Fibroblast of pulmonary artery (primary cell): ENCODE measurements at places on chromosomes 7 and 10.

GRCh38 chr10:122044713-122045112 is 55.8 kb downstream of the TACC2 start:
- peak; percentile 28 for DNase-seq

DNA sequence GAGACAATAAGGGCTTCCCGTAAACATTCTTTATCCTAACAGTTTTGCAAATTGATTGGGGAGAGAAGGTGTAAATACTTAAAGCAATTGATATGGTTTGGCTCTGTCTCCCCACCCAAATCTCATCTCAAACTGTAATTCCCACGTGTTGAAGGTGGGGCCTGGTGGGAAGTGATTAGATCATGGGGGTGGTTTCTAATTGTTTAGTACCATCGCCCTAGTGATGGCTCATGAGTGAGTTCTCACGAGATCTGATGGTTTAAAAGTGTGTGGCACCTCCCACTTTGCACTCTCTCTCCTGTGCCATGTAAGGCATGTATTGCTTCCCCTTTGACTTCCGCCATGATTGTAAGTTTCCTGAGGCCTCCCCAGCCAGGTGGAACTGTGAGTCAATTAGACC is 22.1 kb upstream of the CAPZA2 start:
- no peak for DNase-seq

- DNase-seq, result no peak
Observed at GRCh38 chr10:83073472-83073871, 1065.8 kb upstream of the GHITM start.

DNA sequence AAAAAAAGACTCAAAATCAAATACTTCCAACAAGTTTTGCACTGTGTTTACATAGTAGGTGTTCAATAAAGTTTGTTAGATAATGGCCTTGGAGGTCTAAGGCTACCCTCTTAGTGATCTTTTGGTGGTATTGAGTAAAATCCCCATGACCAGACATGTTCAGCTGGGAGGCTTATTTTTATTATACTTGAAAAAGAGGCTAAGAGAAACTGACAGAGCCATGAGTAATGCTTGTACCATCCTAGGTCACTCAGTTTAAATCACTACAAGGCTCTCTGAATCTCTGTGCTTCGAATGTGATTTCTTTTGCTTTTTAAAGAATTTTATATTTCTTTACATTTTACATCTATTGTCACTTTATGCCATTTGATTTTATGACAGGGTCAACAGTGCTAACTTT is 90.5 kb downstream of the TWIST1 start:
- peak; percentile 19 for DNase-seq

GRCh38 chr7:774161-775109 is 47.4 kb upstream of the PRKAR1B start:
- DNase-seq, result peak; percentile 41

- peak; percentile 54 for DNase-seq
Observed at GRCh38 chr10:24680647-24681524, 42.8 kb downstream of the ARHGAP21 start.

- no peak for DNase-seq
Observed at GRCh38 chr7:37181550-37181932, 267.1 kb downstream of the ELMO1 start.

DNA sequence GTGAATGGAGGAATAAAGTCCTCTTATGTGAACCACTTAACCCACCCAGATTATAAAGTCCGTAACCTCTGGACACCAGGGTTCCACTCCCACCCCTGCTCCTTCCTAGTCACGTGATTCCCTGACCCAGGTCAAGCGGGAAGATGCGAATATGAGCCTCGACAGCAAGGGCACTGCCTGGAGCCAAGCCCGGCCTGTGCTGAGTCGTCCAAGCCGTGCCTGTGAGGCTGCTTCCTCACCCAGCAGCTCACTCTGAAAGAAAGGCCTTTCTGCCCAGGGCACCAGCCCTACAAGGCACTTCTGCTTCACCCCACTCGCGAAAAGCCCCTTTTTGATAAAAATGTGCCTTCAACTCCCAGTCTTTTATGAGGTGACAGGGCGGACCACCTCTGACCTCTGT is 85.8 kb downstream of the CYTH3 start:
- no peak for DNase-seq

- no peak for DNase-seq
Observed at GRCh38 chr7:14691034-14691433, 211.5 kb downstream of the DGKB start.

- DNase-seq, result no peak
Observed at GRCh38 chr10:91444211-91445182, 34.4 kb downstream of the HECTD2 start.

GRCh38 chr10:77196614-77197013 is 441.0 kb downstream of the KCNMA1 start:
- DNase-seq, result no peak

DNA sequence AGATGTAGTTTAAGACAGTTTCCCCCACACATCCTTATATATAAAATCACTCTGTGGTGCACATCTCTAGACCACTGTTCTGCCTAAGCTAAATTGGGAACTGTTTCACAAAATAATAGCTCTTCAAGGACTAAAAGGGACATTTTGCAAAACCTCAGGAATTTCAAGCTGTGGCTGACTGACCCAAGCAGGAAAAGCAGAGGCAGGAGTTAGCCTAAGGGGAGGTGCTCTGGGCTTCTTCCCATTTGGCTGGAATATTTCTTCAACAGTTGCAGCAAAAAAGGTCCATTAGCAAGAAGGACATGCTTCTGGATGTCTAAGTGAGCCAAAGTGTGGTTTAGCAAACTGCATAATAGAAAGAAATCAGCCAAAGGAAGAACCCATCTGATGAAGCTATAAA is 551.2 kb upstream of the ANKRD30A start:
- DNase-seq, result peak; percentile 27

- no peak for DNase-seq
Observed at GRCh38 chr10:43237128-43237527, 29.7 kb downstream of the RASGEF1A start.

GRCh38 chr7:73741600-73741999 is 3.0 kb upstream of the ABHD11 start:
- DNase-seq, result no peak

DNA sequence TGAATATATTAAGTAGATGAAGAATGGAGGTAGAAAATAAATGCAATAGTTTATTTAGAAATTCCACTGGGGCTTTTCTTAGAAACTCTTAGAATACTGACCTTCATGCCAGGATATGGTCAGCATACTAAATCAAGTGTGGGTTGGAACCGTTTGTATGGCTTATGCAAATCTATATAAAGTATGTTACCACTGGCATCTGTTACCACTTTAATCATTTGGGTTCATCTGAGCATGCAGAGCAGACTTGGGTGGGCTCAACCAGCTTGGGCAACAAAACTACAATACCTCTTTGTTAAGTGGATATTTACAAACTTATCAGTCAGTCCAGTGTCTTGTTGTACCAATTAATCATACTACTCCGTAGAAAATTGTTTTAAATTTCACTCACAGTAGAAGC is 125.8 kb downstream of the CRPPA start:
- no peak for DNase-seq

- DNase-seq, result no peak
Observed at GRCh38 chr10:6476989-6477388, 103.1 kb downstream of the PRKCQ start.

DNA sequence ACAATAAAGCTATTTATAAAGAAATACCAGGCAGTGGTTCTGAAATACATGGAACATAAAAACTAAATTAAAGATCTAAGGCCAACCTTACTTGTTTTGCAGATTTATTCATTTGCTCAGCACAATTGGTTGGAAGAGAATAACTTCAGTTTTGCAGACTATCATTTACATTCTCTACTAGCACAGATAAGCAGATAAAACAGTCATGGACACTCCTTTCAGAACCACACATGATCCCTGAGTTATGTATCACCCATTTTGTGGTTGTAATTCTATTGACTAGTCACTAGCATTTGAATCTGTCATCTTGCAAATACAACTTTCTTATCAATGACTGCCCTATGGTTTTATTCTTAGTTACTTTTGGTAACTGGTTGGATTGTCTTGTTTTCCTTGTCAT is 45.1 kb downstream of the PRKAR2B start:
- no peak for DNase-seq

DNA sequence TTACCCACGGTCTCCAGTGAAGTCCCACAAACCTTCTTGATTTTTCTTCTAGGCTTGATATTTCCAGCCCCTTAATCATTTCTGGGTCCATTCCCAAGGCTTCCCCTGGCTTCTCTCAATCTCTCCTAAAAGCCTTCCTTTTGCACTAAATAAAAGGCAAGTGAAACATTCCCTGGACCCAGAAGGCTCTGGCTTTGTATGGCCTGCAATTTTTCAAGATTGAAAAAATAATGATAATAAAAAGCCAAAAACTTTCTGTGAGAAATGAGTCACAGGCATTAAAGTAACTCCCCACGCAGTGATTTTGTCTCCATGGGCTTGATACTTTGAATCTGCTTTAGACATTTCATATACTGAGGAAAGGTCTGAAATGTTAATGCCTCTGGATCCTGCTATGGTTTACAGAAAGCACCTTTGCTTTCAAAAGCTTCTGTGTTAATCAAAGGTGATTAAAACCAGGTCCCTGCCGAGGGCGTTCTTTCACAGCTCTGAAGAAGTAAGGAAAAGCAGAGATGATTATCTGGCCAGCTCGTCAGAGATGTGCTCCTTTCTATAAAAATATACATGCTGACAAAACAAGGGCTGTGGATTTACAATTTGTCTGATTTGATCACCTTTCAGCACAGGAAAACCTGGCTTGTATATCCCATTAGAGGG is 118.9 kb upstream of the TMEM72 start:
- peak; percentile 36 for DNase-seq

- no peak for DNase-seq
Observed at GRCh38 chr10:1043532-1043995, 5.4 kb downstream of the IDI1 start.

DNA sequence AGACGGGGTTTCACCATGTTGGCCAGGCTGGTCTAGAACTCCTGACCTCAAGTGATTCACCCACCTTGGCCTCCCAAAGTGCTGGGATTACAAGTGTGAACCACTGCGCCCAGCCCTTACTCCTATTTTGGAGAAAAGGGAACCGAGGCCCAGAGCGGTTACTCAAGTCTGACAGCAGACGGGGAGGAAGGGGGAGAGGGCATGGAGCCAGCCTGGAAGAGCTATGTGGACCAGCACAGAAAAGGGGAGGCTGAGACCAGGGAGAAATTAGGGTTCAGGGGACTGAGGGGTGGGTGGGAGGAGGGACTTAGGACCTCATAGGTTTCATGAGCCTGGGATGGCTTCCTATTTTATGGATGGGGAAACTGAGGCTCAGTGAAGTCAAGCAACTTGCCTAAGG is 1.5 kb downstream of the SFRP5 start:
- DNase-seq, result no peak

- peak; percentile 76 for DNase-seq
Observed at GRCh38 chr7:123784263-123784662, 35.5 kb upstream of the WASL start.

DNA sequence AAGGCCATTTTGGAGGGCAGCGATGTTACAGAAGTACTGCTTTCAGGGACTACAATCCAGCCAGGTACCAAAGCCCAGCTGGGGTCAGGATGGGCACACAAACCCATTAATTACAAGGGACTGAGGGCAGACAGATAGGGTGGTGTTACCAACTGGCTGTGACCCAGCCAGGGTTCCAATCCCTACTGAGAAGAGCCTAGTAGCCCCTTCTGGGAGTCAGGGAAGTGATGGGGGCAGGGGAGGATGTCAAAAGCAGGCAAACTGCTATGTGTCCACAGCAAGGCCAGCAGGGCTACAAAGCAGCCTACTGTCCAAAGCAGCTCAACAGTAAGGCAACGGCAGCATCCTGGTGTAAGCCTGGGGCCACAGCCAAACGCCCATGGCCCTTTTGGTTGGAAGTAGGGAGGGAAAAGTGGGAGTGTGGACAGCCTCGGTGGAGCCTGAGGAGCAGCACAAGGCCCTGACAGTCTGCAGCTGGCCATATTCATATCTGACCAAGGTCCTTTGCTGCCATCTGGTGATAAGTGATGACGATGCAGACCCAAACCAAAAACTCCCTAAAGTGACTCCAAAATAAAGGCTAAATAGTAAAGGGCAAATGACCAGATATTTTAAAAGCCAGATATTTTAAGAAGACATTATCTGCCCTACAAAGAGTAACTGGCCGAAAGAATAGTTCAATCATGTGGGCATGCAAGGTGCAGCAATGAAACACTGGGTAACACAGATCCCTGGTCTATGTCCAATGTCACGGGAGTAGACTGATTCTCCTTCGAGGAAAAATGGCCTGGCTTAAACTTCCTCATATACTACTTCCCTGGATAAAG is 56.9 kb downstream of the XPNPEP1 start:
- DNase-seq, result peak; percentile 62

GRCh38 chr10:45454262-45454661 is 80.2 kb downstream of the ALOX5 start:
- peak; percentile 8 for DNase-seq

DNA sequence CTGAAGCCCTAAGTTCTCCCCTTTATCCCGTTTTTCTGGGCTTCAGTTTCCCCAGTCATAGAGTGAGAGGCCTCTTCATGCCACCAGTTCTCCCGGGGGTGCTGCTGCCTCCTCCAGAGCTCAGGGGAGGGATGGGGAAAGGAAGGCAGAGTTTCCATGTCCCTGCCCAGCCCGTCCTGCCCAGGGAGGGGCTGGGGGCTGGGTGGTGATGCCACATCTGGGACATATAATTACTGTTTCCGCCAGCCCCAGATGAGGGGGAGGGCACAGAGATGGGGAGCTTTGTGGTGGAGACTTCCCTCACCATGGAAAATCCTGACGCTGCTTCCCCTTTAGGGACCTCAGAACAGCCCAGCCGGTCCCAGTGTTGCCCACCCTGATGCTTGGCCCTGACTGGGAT is 4.1 kb downstream of the AQP1 start:
- no peak for DNase-seq

- DNase-seq, result peak; percentile 94
Observed at GRCh38 chr7:135320268-135320667, 86.6 kb downstream of the STRA8 start.

DNA sequence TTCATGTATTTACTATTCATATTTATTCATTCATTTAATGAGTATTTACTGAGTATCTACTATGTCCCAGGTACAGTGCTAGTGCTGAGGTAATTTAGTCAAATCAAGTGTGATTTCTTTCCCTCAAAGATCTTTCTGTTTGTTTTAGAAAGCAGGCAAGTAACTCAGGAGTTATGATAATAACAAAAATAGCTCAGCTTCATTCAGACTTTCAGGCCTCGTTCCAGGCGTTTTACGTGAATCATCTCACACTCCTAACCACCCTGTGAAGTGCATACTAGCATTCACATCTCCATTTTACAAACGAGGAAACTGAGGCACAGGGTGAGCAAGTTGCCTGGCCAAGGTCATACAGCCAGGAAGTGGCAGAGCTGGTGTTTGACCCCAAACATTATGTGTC is 468.7 kb upstream of the C7orf33 start:
- DNase-seq, result no peak

- DNase-seq, result no peak
Observed at GRCh38 chr7:45578467-45578866, 4.3 kb downstream of the ADCY1 start.

- no peak for DNase-seq
Observed at GRCh38 chr7:78562191-78562590, 763.6 kb downstream of the PHTF2 start.

- DNase-seq, result no peak
Observed at GRCh38 chr10:104374591-104374990, 21.0 kb downstream of the CFAP58 start.
